CD4-positive, alpha-beta T cell treated with Interleukin-4 for 4 hours (primary cell): ENCODE measurements at places on chromosomes 3 and 15.

- no peak for DNase-seq
These were observed 20.2 kb downstream of the CRABP1 start for GRCh38 chr15:78360367-78360801.

- no peak for DNase-seq
These were observed 353.5 kb upstream of the SATB1 start for GRCh38 chr3:18778598-18778997.

GRCh38 chr15:96150254-96150653 is 180.2 kb upstream of the NR2F2 start:
- DNase-seq: no peak

DNA sequence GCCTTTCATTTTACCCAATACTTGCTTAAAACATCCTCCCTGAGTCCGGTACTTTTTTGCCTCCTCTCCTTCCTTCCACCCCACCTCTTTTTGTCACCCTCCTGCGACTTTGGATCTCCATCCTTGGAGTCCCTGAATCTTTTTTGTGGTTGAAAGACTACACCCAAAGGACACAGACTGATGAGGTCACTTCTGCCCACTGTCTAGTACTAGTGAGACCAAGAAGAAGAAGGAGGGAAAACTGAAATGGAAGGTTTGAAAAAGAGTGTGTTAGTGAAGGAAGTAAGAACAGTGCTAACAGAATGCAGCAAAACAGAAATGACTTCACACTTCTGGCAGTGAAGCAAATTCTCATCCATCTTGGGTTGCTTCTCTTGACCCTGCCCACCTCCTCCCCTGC is 6.6 kb downstream of the B3GNT5 start:
- DNase-seq: no peak

DNA sequence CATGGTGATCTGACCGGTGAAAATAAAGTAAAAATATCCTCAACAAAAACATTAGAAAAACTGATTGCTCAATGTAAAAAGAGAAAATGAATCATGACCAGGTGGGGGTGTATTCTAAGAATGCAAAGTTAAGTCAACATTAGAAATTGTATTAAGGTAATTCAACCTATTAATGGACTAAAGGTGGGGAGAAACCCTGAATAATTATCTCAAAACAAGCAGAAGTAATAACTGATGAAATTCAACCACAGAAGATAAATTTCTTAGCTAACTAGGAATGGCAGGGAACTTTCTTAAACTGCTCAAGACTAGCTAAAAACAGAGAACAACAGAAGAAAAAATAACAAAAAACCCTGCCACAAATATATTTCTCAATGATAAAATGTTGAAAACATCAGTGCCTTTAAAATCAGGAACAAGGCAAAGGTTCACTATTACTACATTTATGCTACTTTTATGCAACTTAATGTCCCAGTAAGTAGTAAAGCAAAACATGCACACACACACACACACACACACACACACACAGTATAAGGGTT is 204.4 kb upstream of the THBS1 start:
- DNase-seq: no peak

DNA sequence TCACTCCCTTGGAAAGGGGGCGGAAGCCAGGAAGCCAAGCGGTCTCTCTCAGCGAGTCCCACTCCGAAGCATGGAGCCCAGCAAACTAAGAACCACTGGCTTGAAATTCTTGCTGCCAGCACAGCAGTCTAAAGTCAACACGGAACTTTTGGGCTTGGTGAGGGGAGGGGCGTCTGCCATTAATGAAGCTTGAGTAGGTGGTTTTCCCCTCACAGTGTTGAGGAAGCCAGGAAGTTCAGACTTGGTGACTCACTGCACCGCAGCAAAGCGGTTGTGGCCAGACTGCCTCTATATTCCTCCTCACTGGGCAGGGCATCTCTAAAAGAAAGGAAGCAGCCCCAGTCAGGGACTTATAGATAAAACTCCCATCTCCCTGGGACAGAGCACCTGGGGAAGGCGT is 665.4 kb upstream of the CBLB start:
- DNase-seq: peak; percentile 60

- no peak for DNase-seq
These were observed 34.7 kb upstream of the SYNM start for GRCh38 chr15:99070208-99070607.

DNA sequence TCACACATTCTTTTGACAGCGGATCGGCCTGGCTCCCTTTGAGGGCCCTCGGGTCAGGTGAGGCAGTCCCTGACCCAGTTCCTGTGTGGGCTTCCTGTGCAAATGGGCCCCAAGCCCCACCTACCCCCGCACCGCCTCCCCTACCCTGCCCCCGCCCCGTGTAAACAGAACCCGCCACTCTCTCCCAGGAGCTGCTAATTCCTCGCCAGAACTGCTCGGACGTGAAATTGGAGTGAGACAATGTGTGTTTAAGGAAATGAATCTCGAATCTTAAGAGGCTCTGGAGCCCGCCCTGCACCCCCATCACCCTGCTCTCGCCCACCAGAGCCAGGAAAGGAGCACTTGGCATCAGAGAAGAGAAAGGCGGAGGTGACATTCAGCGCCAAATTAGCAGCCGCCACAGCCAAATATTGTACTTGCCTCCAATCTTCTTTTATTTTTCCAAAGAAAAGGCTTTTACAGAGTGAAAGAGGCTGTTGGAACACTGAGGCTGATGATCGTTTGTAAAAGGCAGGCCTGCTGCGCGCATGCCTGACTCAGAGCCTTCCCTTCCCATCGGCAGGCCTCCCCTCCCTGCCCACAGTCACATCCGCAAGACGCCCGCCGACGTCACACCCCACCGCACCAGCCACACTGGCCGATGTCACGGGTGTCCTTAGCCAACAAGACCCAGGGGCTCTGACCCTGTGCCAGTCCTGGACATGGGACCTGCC is 53.1 kb downstream of the CACNA2D2 start:
- DNase-seq: peak; percentile 61

DNA sequence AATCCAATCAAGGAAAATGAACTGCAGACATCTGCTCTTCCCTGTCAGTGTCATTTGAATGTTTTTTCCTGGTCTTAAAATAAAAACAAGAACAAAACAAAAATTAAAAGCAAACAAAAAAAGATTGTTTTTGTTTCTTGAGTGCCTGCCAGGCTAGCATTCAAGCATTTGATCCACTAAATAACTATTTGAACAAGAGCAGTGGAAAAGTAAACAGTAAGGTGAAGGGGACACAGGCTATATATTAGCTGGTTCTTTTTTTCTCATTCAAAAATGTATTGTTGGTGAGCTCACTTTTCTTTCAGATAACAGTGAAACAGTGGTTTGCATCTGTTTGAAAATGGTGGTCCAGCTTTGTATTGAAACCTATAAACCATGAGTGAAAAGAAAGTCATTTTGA is 586.9 kb upstream of the SGO1 start:
- no peak for DNase-seq
